Cardiac atrium fibroblast (primary cell): ENCODE measurements at places on chromosomes 6 and 20. TPM values are rescaled to one million over a fixed set of nuclear protein-coding genes. Genes with fewer than 3 reads are reported as not detected.

Gene LAMA4
- 172 and 211 TPM in 2 replicates for total RNA-seq

Gene SMLR1
- not detected in 2 replicates for total RNA-seq

Gene COL11A2
- total RNA-seq: 0.16 and 0.18 TPM in 2 replicates

Gene MLIP
- 0.54 and 0.65 TPM in 2 replicates for total RNA-seq

Gene RAB32
- total RNA-seq: 67.9 and 78.9 TPM in 2 replicates

Gene YWHAB
- 96.9 and 116 TPM in 2 replicates for total RNA-seq

Gene WRNIP1
- total RNA-seq: 43.1 and 56.5 TPM in 2 replicates

Gene CPNE5
- under 0.01 and 1.1 TPM in 2 replicates for total RNA-seq

Gene DNPH1
- total RNA-seq: 60.7 and 96.4 TPM in 2 replicates

Gene SLC17A3
- not detected in 2 replicates for total RNA-seq

Gene BLOC1S5
- total RNA-seq: 6.6 and 7.0 TPM in 2 replicates

Gene R3HDML
- not detected in 2 replicates for total RNA-seq

Gene C6orf141
- 4.5 TPM in 1 of 2 replicates, not detected in the other for total RNA-seq

Gene SYCP2L
- not detected in 2 replicates for total RNA-seq

Gene DXO
- 18.6 and 25.5 TPM in 2 replicates for total RNA-seq

Gene GTF3C6
- 40.5 and 46.9 TPM in 2 replicates for total RNA-seq

Gene HLA-DOA
- not detected in 2 replicates for total RNA-seq

Gene PI16
- not detected in 2 replicates for total RNA-seq

Gene MRPL2
- total RNA-seq: 14.3 and 17.7 TPM in 2 replicates

Gene HDGFL1
- not detected in 2 replicates for total RNA-seq

Gene BTN1A1
- total RNA-seq: not detected in 2 replicates

Gene ZC3H12D
- total RNA-seq: 1.6 TPM in 1 of 2 replicates, not detected in the other

Gene ZNF165
- total RNA-seq: 0.16 and 0.36 TPM in 2 replicates

Gene CD24
- total RNA-seq: 1.5 TPM in 1 of 2 replicates, not detected in the other

Gene PDSS2
- 7.9 and 9.9 TPM in 2 replicates for total RNA-seq

Gene GHRH
- total RNA-seq: not detected in 2 replicates

Gene STMND1
- not detected in 2 replicates for total RNA-seq

Gene SRSF12
- 0.54 and 1.5 TPM in 2 replicates for total RNA-seq

Gene ADTRP
- 3.1 TPM in 1 of 2 replicates, not detected in the other for total RNA-seq

Gene RAET1L
- total RNA-seq: not detected in 2 replicates

Gene TNNC2
- total RNA-seq: not detected in 2 replicates

Gene KCNQ5
- total RNA-seq: 0.36 and 1.5 TPM in 2 replicates

Gene KPNA5
- total RNA-seq: 2.4 and 4.7 TPM in 2 replicates

Gene COX4I2
- not detected in 2 replicates for total RNA-seq

Gene PLTP
- 60.6 and 107 TPM in 2 replicates for total RNA-seq

Gene SGK2
- total RNA-seq: not detected in 2 replicates

Gene CENPW
- total RNA-seq: 0.72 and 2.6 TPM in 2 replicates

Gene C6orf89
- 33.0 and 42.8 TPM in 2 replicates for total RNA-seq

Gene CLVS2
- total RNA-seq: not detected in 2 replicates

Gene FAM229B
- 4.9 and 18.8 TPM in 2 replicates for total RNA-seq

Gene TSPO2
- total RNA-seq: not detected in 2 replicates

Gene CST9
- total RNA-seq: not detected in 2 replicates

Gene SCP2D1
- total RNA-seq: not detected in 2 replicates

Gene ABHD16B
- not detected in 2 replicates for total RNA-seq

Gene FAM217B
- 2.9 and 4.2 TPM in 2 replicates for total RNA-seq

Gene NTSR1
- not detected in 2 replicates for total RNA-seq

Gene NNAT
- total RNA-seq: 0.32 TPM in 1 of 2 replicates, not detected in the other

Gene KCNS1
- total RNA-seq: 2.3 and 2.4 TPM in 2 replicates

Gene PTGIS
- 18.8 and 20.7 TPM in 2 replicates for total RNA-seq
